Adrenal gland (tissue), 19 donors: ENCODE measurements at places on chromosomes 11 and 22. TPM values are rescaled to one million over a fixed set of nuclear protein-coding genes. Genes with fewer than 3 reads are reported as not detected.

- no peak for DNase-seq
These were observed 26.5 kb upstream of the SCARF2 start for GRCh38 chr22:20464096-20464614.

MMP13 gene
- total RNA-seq: not detected

GRCh38 chr11:44574610-44575287 is 9.3 kb downstream of the CD82 start:
- no peak for DNase-seq

DNA sequence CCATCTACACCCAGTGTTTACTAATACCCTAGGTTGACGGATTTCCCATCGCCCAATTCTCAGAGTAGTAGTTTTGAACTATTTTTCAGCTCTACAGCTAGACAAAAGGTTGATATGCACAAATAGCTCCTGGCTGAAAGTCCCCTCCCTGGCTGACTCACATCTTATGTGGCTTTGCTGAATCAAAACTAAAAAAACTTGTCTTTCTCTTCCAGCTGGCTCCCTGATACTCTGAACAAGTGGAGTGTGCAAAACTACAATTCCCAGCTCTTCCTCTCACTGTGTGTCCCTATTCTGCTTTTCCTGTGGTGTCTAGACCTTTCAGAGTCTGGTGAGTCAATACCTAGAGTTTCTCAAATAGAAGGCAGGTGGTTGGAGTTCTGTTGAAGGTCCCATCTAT is 12.7 kb upstream of the LARGE1 start:
- no peak for DNase-seq

DNA sequence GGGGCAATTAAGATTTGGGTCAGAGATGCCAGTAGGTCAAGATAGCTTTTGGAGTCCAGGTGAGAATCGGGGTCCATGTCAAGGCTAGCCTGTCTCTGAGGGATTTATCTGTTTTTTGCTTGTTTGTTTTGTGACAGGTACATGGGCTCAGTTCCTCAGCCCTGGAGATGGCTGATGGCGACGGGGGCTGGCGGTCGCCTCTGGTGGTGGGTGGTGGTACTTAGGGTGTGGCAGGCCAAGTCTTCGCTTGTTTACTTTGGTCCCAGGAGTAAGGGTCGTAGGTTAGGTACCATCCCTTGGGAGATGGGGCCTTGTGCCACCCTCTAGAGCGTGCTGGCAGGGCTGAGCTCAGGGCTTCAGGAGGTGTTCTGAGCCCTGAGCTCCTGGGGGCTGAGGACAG is 4.7 kb downstream of the SLC25A45 start:
- no peak for DNase-seq
